Tibial nerve (tissue), 4 donors: ENCODE measurements at places on chromosomes 4 and X. TPM values are rescaled to one million over a fixed set of nuclear protein-coding genes. Genes with fewer than 3 reads are reported as not detected.

The MAGED4B gene
- 7.2 TPM for total RNA-seq

GRCh38 chr4:168220893-168221292 is 97.7 kb downstream of the DDX60 start:
- H3K27ac ChIP-seq, result no peak overlapping the region
- H3K36me3 ChIP-seq, result peaks cover 12% of the 10 kb centered on the region
- no peak for DNase-seq
- H3K27me3 ChIP-seq, result no peaks in the 10 kb centered on the region
- no peaks in the 10 kb centered on the region for H3K4me1 ChIP-seq

- H3K4me1 ChIP-seq, result peaks cover 4% of the 10 kb centered on the region
- no peak for DNase-seq
- H3K36me3 ChIP-seq, result no peaks in the 10 kb centered on the region
- H3K27ac ChIP-seq, result no peak overlapping the region
Measured at GRCh38 chr4:142369141-142369540, 477.0 kb downstream of the INPP4B start.

GRCh38 chr4:188781655-188782054 is 642.4 kb downstream of the TRIML1 start:
- DNase-seq, result no peak
- no peaks in the 10 kb centered on the region for H3K27me3 ChIP-seq
- no peak overlapping the region for H3K27ac ChIP-seq
- no peaks in the 10 kb centered on the region for H3K4me1 ChIP-seq

The NUDT10 gene
- total RNA-seq, result 2.7 TPM

DNA sequence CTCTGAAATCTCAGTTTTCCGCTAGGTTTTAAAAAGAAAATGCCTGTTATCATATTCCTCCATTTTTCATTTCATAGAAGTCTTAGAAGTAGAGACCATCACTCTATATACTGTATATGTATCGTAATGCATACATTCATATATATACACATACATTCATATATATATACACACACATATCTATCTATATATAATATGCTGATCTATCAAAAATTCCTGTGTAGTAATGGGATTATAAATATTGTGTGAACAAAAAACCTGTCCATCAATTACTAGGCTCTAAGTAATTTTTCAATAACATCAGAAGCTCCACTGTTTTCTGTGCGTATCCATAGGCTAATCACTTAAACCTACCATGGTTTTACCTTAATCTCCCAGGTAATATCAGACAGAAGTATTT is 150.2 kb downstream of the DCHS2 start:
- H3K4me1 ChIP-seq, result no peaks in the 10 kb centered on the region
- H3K27me3 ChIP-seq, result no peaks in the 10 kb centered on the region
- no peaks in the 10 kb centered on the region for H3K36me3 ChIP-seq
- no peak overlapping the region for H3K27ac ChIP-seq
- H3K4me3 ChIP-seq, result no peak overlapping the region

DNA sequence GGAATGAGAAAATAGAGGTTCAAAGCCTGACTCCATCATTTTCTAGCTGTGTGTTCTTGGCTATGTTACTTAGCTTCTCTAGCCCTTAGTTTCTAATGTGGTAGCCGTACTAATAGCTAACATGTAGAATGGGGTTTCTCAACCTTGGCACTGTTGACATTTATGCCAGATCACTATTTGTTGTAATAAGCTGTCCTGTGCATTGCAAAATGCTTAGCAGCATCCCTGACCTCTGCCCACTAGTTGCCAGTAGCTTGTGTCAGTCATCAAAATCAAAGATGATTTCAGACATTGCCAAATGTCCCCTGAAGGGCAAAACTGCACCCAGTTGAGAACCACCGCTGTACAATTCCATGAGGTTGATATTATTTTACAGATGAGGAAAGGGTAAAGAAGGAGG is 18.3 kb upstream of the ADAMTS3 start:
- DNase-seq, result no peak
- H3K27me3 ChIP-seq, result no peaks in the 10 kb centered on the region
- H3K27ac ChIP-seq, result no peak overlapping the region
- H3K36me3 ChIP-seq, result no peaks in the 10 kb centered on the region

GRCh38 chr4:154140869-154141268 is 350.7 kb downstream of the DCHS2 start:
- H3K36me3 ChIP-seq, result no peaks in the 10 kb centered on the region
- no peaks in the 10 kb centered on the region for H3K27me3 ChIP-seq
- no peak overlapping the region for H3K4me3 ChIP-seq
- DNase-seq, result no peak

DNA sequence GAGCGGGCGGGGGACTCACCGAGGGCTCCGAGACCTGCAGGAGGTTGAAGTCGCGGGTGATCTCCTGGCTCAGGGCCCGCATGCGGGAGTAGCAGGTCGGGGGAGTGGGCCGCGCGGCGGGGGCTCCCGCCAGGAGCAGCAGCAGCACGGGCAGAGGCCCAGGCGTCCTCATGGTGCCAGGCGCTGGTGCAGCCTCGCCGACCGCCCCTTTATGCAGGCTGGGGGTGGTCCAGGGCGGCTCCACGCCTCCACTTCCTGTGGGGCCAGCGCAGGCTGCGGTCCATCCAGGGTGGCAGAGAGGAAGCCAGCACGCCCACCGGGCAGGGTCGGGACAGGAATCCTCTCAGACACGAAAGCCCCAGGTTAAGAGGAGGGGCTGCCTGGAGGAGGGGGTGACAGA is at the start of gene CYTL1:
Gene CYTL1, minus strand, starts transcription at position 185 of the 400 bp plus-strand sequence. Its CDS starts 13 bp downstream, at position 172.
- DNase-seq, result no peak
- H3K36me3 ChIP-seq, result no peaks in the 10 kb centered on the region
- no peak within 1 kb of the TSS for H3K27ac ChIP-seq
- peaks cover 26% of the 10 kb centered on the region for H3K27me3 ChIP-seq
- H3K4me1 ChIP-seq, result no peaks in the 10 kb centered on the region

GRCh38 chrX:48904626-48905025 is 6.8 kb downstream of the SLC35A2 start:
- H3K27ac ChIP-seq, result no peak overlapping the region
- no peaks in the 10 kb centered on the region for H3K27me3 ChIP-seq
- H3K4me3 ChIP-seq, result no peak overlapping the region
- H3K4me1 ChIP-seq, result no peaks in the 10 kb centered on the region

DNA sequence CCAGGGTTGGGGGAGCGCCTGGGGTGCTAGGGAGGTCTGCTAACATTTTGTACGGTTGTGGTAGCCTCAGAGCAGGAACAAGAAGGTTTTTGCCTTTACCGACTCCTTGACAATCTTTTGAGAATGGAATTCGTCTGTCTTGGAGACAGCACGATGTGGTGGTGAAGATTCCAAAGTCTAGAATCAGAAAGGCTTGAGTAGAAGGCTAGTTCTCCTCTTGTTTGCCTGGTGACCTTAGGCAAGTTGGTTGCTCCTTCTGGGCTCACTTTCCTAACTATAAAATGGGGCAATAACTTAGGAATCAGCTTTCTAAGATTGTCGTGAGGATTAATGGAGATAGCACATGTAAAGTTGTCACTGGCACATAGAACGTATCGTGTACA is 741 bp downstream of the FAM47E start:
- DNase-seq, result no peak
- peaks cover 13% of the 10 kb centered on the region for H3K27me3 ChIP-seq
- peaks cover 3% of the 10 kb centered on the region for H3K4me1 ChIP-seq

The GYPA gene
- not detected for total RNA-seq

GRCh38 chr4:44544158-44544557 is 95.5 kb upstream of the KCTD8 start:
- H3K4me3 ChIP-seq, result no peak overlapping the region
- H3K27ac ChIP-seq, result no peak overlapping the region
- H3K4me1 ChIP-seq, result no peaks in the 10 kb centered on the region
- no peak for DNase-seq
- H3K36me3 ChIP-seq, result no peaks in the 10 kb centered on the region
